ENCODE measurements at places on chromosomes 1 and 21. TPM values are rescaled to one million over a fixed set of nuclear protein-coding genes. Genes with fewer than 3 reads are reported as not detected.

IL19 gene
- total RNA-seq, result not detected

IL22RA1 gene
- 2.9 TPM for total RNA-seq

SMIM12 gene
- 32.0 TPM for total RNA-seq

MX1 gene
- total RNA-seq, result 8.5 TPM

- DNase-seq, result no peak
Measured at GRCh38 chr1:27536010-27536757, 46.2 kb upstream of the WASF2 start.

GRCh38 chr1:116538544-116538943 is 32.3 kb downstream of the CD58 start:
- DNase-seq, result no peak

DNA sequence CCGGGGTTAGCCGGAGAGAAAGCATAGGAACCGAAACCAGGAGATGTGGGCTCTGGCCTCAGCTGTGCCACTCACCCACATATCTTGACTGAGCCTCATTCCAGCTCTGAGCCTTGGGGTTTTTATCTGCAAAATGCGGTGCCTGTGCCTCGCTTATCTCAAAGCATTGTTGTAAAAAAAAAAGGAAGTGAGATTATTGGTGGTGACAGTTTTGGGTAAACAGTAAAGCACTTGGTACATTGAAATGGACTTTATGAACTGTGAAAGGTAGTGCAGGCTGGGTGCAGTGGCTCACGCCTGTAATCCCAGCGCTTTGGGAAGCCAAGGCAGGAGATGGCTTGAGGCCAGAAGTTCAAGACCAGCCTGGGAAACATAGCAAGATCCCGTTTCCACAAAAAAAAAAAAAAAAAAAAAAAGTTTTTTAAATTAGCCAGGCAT is 3.8 kb downstream of the PTAFR start:
- no peak for DNase-seq

DNA sequence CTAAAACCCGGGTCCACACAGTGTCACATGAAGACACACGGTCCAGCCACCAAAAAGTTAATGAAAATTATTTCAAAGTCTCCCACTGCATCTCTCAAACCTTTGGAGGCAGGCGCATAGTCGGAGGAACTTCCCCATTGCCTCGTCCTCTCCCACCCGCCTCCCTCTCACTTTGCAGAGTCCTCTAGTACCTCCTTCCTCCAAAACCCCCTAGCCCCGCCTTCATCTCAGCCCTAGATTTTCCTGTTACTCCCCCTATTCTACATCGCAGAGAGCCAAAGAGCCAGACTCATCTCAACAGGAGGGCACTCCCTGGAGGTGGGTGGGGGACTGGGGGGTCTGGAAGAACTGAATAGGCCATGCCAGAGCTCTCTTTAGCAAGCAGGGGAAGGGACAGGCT is 79.3 kb downstream of the DISP3 start:
- DNase-seq, result no peak

GRCh38 chr1:9315411-9316079 is 22.9 kb downstream of the SPSB1 start:
- no peak for DNase-seq

DNA sequence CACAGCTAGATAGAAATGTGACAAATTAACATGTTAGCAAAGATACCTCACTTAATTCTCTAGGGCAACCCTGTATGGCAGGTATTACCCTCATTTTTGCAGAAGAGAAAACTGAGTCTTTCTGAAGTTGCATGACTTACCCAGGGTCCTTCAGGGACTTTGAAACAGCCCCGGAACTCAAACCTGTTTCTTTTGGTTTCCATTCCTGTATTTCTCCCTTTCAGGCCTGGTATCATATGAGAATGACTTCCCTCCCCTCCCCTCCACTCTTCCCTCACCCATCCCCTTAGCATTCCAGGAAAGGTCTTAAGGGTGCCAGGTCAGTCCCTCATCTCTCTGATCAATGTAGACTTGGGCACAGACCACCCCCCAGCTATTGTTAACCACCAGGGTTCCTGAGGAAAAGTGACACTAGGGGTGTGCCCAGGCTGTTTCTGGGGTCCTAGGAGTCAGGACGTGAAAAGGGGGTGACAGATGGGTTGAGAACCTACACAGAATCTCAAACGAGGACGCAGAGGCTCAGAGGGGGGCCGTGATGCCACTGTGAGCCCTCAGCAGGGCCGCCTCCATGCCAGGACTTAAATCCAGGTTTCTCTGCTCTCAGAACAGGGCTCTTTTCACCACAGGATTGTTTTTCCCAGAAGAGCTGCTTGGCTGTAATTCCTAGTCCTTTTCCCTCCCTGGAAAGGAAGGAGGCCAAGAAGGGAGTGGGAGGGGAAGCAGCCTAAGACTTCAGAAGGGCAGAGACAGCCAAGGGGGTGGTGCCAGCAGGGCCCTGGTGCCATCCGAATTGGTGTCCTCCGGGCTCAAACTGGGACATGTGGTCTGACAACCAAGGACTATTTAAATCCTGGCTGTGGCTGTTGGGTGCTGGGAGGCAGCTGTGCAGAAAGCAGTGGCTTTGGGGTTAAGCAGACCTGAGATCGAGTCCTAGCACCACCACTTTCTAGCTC is 2.1 kb upstream of the WASF2 start:
- DNase-seq, result no peak

GRCh38 chr1:88783145-88783544 is 99.1 kb downstream of the PKN2 start:
- DNase-seq, result no peak

- DNase-seq, result no peak
Measured at GRCh38 chr1:234119431-234119830, 215.0 kb downstream of the SLC35F3 start.

- DNase-seq, result no peak
Measured at GRCh38 chr1:154695985-154696384, 88.0 kb upstream of the ADAR start.

DNA sequence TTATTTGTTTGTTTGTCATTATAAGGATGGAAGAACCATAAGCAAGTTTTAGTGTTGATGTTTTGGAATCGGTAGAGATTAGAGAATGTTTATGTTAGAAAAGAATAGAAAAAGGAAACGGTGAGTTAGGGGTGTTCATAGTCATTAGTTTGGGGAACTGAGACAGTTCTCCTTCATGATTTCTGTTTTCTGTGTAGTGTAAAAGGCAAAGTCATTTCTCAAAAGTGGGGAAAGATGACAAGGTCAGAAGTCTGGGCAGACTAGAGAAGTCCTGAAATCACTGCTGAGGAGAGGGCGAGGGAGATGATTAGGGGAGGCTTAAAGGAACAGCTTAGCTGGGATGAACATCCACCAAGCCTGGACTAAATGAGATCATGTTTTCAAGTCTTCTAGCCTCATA is 498.9 kb downstream of the TTLL7 start:
- DNase-seq, result no peak

- no peak for DNase-seq
Measured at GRCh38 chr1:25520446-25521061, 22.9 kb upstream of the LDLRAP1 start.

DNA sequence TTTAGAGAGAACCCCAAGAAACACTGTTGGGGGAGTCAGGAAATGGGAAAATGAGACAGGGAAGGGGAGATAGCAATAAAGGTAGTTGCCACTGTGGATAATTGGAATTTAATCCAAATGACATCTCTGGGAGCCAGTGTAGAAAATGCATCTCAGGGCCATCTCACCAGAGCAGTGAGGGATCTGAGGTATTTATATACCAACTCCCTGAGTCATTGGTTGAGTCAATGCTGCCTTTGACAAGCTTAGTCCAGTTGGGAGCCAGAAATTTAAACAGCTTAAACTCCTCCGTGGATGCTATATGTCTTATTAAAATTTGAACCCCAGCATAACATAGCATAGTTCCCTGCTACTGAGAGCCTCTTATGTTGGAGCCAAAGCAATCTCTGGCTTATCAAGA is 140.3 kb downstream of the SLC30A10 start:
- DNase-seq, result no peak

GRCh38 chr1:172588296-172589291 is 55.6 kb downstream of the SUCO start:
- no peak for DNase-seq

- DNase-seq, result no peak
Measured at GRCh38 chr1:113835686-113836290, 23.5 kb upstream of the RSBN1 start.

GRCh38 chr1:118960567-118961136 is 27.5 kb downstream of the TBX15 start:
- peak; percentile 95 for DNase-seq

- no peak for DNase-seq
Measured at GRCh38 chr1:55233145-55233777, 18.1 kb upstream of the USP24 start.
